NCI-H2107 (cell line): ENCODE measurements at places on chromosomes 12 and 14.

- DNase-seq, result no peak
Observed at GRCh38 chr14:68362846-68363245, 430.0 kb downstream of the ZFP36L1 start.

DNA sequence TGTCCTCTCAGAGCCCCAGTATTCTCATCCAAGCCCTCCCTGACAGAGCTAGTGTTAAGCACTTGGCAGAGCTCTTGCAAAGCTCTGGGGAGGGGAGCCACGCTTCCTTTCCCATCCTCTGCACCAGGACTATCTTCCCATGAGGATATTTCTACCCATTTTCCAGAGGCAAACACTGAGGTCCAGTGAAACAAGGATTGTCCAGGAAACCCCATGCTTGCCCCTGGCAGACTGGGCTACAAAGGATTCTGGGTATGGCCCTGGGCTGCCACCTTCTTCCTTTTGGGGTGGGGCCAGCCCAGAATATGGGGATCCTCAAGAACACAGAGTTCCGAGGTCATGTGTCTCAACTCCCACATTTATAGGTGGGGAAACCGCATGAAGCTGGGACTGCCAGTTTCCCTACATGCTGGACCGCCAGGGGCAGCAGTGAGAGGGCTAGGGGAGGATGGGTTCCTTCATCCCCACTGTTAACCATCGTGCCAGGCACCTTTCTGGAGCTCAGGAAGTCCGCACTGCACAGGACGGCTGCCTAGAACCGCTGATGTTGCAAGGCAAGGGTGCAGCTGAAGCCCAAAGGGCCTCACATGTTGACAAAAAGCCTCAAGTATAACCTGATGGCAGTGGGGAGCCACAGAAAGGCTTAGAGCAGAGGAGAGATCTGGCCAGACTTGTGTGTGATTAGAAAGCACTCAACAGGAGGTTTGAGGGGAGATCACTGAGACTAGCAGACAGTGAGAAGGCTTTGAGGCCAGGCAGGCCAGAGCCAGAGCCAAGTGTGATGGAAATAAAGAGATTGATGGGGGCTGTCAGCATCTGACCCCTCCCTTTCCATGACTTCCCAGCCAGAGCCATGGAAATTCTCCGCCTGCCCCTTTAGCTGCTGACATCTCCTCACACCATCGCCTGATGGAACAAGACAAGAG is 5.5 kb upstream of the CCDC85C start:
- DNase-seq, result no peak

DNA sequence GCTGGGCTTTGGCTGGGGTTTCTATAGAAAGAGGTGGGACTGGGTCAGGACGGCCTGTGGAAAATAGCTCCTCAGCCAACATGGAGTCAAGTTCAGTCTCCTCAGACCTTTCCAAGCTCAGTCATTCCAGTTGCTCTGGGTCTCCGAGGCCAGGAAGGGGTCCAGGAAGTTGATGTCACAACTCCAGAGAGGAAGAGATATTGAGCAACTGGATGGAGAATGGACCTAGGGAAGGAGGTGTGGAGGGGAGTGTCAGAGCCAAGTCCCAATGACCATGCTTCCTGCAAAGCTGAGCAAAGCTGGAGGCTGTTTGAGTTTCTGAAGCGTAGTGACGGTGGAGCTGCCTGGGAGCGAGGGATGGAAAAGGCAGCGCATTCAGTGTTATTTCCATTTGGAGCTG is 86.1 kb downstream of the SLC24A4 start:
- no peak for DNase-seq

DNA sequence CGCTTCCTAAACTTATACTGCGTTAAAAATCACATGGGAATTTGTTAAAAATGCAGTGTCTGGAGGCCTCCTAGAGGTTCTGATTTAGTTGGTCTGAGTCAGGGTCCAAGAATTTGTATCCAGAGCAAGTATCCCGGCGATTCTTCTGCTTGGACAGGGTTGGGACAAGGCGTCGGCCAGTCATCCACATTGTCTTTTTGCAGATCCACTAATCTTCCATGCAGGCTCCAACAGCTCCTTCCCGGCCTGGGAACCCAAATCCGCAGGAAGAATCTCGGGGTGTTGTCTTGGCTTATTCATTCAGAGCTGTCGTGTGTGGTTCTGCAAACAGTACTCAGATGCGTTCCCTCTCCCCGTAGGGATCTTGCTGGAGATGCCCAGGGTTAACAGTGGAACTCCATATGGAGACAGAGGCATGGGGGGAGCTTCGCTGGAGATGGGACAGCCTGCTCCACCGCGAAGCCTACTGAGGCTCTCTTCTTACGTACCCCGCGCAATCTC is 25.3 kb downstream of the GPRC5D start:
- DNase-seq, result no peak

DNA sequence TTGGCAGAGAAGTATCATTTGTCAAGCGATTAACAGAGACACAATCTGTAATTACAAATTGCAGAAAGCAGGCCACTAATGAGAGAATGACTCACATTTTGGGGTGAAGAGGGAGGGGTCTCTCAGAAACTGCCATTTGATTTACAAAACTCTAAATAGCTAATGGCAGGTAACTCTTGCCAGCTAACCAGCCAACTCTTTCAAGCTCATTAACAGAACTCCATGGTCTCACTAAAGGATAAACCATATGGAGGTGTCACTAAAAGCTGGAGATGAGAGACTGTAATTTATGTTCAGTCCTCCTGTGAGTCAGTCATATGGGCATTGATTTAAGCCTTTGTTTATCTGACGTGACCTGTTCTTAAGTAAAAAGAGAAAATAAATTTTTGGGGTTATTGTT is 336.4 kb downstream of the FOXG1 start:
- no peak for DNase-seq

GRCh38 chr12:50842637-50843493 is at the start of gene TMPRSS12:
TSS of gene TMPRSS12 (plus strand) at chr12:50842926. CDS start at chr12:50842965, 39 bp downstream.
- no peak for DNase-seq

DNA sequence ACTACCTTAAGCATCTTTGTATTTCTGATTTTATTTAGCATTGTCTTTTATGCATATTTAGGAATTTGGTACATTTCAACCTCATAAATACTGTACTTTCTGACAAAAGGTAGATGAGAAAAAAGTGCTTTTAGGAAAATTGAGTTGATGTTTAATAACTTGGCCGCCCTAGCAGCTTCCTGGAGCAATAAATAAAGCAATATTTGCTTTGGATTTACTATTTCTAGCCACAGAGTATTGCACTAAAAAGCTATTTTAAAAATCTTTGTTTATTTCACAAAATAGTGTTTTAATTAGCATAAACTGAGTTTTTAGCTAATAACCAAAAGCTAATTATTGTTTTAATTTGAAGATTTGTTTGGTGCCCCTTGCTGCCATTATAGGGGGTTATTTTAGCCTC is 9.5 kb downstream of the PAPOLA start:
- DNase-seq, result no peak

DNA sequence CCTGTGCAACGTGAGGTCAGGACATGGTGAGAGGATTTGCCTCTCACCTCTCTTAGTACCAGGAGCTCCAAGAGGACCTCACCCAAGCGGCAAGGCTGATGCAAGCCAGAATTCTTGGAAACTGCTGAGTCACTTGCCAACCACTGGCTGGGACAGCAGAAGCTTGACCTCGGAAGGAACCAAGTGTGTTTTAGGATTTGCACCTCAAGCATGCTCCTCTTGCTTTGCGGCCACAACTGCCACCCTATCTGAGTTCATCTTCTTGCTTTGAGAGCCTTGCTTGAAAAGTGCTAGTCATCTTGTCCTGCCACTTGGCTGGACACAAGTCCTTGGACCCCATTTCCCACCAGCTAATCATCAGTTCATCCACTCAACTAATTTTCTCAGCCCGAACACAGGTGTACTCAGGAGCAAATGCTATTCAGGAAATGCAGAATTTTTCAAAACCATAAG is 195.8 kb downstream of the SLC25A21 start:
- DNase-seq, result no peak

GRCh38 chr12:111218499-111218898 is 150.4 kb downstream of the PHETA1 start:
- DNase-seq, result no peak

DNA sequence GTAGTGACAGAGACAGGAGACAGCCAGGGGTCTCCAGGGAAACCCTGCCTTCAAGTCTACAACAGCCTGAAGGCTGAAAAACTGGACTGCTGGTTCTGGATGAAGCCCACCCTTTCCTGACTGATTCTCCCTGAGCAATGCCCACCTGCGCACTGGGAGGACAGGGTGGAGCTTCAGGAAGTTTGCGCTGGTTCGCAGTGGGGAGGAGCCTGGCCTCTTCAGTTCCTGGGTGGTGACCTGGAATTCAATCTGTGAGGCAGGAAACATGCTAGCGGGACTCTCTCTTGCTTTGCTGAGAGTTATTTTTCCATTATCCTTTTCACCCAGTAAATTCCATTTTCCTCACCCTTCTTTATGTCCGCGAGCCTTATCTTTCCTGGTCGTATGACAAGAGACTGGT is 600.8 kb downstream of the TRHDE start:
- DNase-seq, result no peak

DNA sequence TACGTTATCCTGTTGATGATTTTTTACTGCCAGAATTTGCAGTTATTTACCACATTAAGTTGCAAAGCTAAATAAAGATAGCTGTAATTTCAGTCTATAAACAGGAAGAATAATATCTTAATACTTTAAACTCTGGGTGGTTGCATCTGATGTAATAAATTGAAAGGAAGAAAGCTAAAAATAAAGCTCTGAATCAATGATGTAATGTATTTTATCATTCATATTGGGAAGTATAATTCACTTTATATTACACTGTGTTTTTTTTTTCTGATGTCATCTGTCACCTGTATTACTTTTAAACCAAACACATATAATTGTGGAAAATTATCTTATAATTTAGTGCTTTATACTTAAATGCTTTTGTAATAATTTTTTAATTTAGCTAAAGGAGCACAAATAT is 37.1 kb downstream of the PDZRN4 start:
- no peak for DNase-seq

DNA sequence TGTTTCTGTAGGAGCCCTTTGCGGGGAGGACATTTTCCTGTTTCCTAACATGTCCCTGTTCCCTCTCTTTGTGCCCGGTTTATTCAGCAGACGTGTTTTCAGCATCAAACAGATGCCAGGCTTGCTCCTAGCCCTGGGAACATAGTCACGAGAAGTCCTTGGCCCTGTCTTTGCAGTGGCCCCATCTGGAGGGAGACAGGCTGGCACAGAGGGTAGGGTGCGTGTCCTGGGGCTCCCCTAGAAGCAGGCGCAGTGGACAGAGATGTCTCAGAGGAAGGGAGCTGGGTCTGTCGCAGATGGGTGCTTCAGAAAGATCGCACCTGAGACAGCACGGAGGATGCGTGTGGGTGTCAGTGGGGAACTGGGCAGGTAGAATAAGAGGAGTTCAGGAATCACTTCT is 75.0 kb upstream of the DYNC1H1 start:
- DNase-seq, result no peak

GRCh38 chr12:68159681-68160304 is at the start of gene IFNG:
TSS of gene IFNG (minus strand) at chr12:68159740. CDS start at chr12:68159615, 125 bp downstream.
- no peak for DNase-seq

- DNase-seq, result no peak
Observed at GRCh38 chr12:31308116-31308515, 17.8 kb downstream of the SINHCAF start.

DNA sequence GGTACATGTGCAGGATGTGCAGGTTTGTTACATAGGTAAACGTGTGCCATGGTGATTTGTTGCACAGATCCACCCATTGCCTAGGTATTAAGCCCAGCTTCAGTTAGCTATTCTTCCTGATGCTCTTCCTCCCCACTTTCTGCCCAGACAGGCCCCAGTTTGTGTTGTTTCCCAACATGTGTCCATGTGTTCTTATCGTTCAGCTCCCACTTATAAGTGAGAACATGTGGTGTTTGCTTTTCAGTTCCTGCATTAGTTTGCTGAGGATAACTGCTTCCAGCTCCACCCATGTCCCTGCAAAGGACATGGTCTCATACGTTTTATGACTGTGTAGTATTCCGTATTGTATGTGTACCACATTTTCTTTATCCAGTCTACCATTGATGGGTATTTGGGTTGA is 251.7 kb upstream of the NOVA1 start:
- DNase-seq, result no peak

GRCh38 chr12:108516511-108517275 is 1.6 kb downstream of the FICD start:
- DNase-seq, result no peak

DNA sequence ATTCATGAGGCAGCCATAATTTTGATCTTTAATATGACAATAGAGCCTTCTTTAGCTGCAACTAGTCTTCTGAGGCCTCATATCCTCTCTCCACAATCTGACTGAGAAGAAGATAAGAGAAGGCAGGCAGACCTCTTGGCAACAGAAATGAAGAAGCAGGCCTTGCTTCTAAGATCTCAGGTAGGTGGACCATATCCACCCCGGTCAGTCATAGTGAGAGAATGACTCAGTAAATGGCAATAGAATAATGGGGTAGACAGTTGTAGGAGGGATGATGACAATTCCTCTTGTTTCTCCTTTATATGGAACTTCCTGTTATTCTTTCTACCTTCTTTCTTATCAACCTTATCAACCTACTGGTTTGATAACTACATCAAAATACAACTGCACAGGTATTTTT is 246.7 kb upstream of the G2E3 start:
- no peak for DNase-seq

DNA sequence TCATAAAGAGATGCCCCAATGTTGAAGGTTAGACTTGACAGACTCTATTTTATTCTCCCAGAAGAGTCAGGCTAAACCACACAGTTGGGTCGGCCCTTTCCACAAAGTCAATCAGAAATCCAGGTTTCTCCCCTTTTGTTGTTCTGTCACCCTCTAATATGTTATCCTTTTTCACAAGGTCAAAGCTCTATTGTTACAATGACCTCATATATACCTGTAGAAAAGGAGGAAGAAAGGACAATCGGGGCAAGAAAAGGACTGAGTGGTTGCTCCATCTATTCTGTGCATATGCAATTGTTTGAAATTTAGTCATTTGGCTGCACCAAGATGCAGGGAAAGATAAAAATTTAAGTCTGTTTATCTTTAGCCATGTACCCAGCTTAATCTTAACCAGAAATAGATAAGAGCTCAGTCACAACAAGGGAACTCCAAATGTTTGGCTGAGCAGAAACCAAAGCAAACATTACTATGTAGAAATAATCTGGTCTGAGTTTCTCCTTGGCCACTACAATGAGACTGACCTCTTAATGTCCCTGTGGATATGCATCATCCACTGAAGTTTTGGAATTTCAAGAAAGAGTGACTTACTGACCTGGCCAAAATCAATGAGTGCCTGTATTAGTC is 503.7 kb downstream of the GALC start:
- DNase-seq, result no peak

DNA sequence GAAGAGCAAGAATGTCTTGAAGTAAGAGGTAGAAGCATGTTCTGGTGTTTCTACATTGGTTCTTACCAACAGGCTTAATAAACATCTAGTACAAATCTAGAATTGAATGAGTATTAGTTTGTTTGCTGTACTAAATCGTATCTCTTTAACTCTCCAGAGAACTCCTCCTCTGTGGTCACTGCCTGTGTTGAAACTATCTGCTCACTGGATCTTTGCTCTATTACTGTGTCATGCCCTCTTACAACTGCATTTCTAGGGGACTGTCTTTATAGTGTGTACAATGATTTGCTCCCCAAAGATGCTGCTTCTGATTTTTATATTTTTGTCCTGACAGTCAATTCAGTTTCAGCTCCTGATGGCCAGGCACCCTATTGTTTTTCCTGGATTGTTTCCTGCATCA is 50.1 kb upstream of the E2F7 start:
- no peak for DNase-seq

GRCh38 chr14:80576401-80576800 is 365.1 kb upstream of the DIO2 start:
- DNase-seq, result no peak
